ENCODE measurements at places on chromosomes 13 and 19.

GRCh38 chr19:4939466-4939865 is 29.4 kb upstream of the KDM4B start:
- DNase-seq, result no peak

- peak; percentile 70 for DNase-seq
Measured at GRCh38 chr19:46958532-46958931, 61.1 kb upstream of the NPAS1 start.

DNA sequence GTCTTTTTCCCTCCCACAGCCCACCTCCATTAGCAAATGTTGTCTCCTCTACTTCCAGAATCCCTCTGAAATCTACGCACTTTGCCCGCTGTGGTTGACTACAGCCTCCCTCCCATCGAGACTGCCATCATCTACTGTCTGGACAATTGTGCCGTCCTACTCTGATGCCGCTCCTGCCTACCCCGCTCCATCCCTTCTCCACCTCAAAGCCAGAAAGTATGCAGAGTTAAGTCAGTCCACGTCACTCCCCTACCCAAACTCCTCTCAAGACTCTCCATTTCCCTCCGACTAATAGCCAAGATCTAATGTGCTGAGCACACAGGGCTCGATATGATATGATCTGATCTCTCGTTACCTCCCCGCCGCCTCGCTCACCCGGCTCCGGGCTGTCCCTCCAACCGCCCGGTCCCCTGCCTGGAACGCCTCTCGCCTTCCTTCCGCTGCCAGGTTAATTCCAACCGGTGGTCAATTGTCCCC is 556 bp downstream of the CACTIN start:
- peak; percentile 12 for DNase-seq

DNA sequence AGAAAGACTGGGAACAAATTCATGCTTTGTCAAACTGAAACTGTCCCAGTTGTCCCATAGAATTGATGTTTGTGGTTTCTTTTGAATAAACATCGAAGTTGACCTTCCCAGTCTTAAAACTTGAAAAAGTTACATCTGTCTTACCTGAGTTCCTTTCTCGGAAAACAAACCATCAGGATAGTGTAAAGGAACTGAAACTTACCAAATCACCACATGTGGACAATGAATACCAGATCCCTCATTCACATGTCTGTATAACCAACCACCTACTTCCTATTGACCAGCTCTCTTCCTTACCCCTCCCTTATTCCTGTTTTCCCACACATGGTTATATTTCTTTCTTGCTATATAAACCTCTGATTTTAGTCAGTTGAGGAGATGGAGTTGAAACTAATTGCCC is 791.7 kb upstream of the PCDH20 start:
- no peak for DNase-seq

- DNase-seq, result no peak
Measured at GRCh38 chr13:35448465-35448864, 28.0 kb downstream of the MAB21L1 start.

DNA sequence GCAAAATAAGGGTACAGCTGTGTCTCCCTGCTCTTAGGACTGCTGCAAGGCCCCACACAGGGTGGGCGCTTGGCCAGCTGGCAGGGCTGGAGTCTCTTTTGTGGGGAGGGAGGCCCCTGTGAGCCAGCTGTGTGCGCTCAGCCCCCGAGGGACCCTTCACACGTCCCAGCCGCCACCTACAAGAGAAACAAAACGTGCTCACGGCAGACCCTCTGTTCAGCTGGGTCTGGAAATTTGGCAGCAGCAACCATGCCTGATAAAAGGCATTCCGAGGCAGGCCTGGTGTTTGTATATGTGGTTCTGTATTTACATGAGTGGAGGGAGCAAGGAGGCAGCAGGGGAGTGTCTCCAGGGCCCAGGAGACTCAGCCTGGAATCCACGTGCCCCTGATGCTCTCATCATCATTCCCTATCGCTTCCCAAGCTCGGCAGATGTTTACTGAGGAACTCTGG is 49.7 kb downstream of the CRTC1 start:
- peak; percentile 65 for DNase-seq

GRCh38 chr19:720345-721160 is 11.8 kb downstream of the PALM start:
- DNase-seq, result no peak

GRCh38 chr19:6086068-6086788 is 24.1 kb downstream of the RFX2 start:
- peak; percentile 56 for DNase-seq

GRCh38 chr13:47129461-47129860 is 232.6 kb upstream of the HTR2A start:
- DNase-seq, result no peak

GRCh38 chr13:40445557-40445990 is 220.9 kb downstream of the FOXO1 start:
- peak; percentile 82 for DNase-seq

GRCh38 chr13:24168392-24168750 is 7.9 kb downstream of the SPATA13 start:
- no peak for DNase-seq

- peak; percentile 91 for DNase-seq
Measured at GRCh38 chr13:100394005-100394695, 194.4 kb downstream of the GGACT start.

GRCh38 chr13:89150362-89150761 is 1479.2 kb downstream of the SLITRK5 start:
- DNase-seq, result peak; percentile 9

DNA sequence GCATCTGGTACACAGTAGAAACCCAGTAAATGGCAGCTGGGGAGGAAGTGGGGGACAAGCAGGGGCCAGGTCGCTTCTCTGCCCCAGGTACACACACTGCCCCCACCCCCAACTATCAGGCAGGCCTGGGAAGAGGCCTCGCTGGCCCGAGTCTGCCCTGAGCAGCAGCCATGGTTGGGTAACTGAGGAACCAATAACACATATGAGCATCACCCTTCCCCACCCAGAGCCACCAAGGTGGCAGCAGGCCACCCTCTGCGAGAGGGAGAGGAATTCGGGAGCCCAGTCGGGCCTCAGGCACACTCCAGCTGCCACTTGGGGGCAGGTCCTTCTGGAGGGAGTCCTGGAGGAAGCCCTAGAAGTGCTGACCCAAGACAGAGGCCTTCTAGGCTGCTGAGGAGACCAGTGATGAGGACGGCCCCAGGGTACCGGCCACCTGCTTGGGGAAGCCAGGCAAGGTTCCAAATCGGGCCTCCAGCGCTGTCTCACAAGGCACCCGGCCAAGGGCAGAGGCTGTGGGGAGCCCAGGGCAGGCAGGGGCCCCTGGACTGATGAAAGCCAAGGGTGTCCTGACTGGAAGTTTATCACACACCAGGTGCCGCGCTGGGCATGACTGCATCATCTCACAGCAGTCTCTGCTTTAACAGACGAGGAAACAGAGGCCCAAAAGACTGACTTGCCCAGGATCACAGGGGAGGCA is 14.0 kb upstream of the KPTN start:
- DNase-seq, result no peak

DNA sequence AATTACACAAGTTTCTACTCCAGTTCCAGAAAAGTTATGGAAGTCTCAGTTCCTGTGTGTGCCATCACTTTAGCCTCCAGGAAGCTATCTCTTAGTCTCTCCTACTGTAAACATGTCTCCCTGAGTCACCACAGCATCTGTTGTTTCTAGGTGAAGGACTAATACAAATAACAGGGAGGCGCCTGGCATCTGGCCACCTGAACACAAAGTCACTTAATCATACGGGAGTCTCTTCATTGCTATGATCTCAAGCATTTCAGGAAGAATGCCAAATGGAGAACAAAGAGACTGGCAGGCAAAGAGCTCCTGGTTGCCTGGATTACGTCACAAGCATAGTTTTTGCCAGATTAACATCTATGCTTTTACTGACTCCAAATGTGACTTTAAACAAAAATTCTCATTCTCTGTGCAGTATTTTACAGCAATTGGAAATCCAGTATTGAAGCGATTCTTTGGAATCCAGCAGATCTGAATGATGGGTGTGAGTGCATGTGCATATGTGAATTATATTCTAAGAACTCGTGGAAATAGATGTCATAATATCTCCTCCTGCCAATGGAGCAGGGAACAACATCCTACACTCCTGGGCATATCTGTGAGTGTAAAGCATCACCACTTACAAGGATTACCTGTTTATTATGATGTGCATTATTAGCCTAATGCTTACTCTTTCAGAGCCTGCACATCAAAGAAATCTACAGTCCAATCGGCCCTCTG is 572.8 kb downstream of the PCDH9 start:
- DNase-seq, result peak; percentile 99

DNA sequence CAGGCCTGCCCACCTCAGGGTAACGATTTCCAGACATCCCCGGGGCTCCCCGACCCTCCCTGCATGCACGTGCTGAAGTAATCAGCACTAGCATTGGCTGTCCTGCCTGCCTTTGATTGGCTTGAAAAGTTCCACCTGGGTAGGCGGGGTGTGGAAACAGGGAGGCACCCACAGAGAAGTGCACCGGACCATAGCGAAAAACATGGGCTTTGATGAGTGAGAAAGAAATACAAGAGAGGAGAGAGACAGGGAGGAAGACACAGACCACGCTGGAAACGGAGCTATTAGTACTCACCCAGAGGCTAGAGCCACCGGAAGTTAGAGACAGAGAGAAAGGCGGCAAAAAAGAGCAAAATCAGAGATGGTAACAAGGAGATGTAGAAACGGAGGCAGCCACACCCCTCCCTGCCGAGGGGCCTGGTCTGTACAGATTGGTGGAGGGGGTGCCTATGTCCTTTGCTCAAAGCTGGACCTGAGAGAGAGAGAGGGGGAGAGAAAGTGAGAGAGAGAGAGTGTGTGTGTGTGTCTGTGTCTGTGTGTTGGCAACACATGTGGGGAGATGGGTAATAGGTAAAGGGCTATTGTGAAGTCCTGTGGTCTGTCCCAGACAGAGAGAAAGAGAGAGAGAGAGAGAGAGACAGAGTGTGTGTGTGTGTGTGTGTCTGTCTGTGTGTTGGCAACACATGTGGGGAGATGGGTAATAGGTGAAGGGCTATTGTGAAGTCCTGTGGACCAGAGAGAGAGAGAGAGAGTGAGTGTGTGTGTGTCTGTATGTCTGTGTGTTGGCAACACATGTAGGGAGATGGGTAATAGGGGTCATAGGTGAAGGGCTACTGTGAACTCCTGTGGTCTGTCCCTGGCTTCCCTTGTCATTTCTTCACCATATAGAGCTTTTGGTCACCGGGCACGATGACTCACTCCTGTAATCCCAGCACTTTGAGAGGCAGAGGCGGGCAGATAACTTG is 2.9 kb downstream of the CGB3 start:
- peak; percentile 23 for DNase-seq

- DNase-seq, result no peak
Measured at GRCh38 chr13:36753176-36753575, 65.8 kb upstream of the RFXAP start.

GRCh38 chr19:30369833-30370232 is 2.4 kb upstream of the ZNF536 start:
- DNase-seq, result no peak

DNA sequence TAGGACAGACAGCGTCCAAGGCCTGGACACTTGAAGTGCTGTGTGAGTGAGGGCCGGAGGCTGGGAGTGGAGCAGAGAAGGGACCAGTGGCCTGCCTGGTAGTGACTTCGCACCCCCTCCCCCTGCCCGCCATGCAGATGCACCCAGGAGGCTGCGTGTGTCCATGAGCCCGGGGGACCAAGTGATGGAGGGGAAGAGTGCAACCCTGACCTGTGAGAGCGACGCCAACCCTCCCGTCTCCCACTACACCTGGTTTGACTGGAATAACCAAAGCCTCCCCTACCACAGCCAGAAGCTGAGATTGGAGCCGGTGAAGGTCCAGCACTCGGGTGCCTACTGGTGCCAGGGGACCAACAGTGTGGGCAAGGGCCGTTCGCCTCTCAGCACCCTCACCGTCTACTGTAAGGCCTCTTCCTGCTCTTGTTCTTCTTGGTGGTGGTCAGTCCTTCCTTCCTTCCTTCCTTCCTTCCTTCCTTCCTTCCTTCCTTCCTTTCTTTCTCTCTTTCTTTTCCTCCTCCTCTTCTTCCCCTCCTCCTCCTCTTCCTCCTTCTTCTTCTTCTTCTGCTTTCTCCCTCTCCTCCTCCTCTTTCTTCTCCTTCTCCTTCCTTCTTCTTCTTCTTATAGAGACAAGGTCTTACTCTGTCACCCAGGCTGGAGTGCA is 6.0 kb upstream of the FFAR1 start:
- no peak for DNase-seq

DNA sequence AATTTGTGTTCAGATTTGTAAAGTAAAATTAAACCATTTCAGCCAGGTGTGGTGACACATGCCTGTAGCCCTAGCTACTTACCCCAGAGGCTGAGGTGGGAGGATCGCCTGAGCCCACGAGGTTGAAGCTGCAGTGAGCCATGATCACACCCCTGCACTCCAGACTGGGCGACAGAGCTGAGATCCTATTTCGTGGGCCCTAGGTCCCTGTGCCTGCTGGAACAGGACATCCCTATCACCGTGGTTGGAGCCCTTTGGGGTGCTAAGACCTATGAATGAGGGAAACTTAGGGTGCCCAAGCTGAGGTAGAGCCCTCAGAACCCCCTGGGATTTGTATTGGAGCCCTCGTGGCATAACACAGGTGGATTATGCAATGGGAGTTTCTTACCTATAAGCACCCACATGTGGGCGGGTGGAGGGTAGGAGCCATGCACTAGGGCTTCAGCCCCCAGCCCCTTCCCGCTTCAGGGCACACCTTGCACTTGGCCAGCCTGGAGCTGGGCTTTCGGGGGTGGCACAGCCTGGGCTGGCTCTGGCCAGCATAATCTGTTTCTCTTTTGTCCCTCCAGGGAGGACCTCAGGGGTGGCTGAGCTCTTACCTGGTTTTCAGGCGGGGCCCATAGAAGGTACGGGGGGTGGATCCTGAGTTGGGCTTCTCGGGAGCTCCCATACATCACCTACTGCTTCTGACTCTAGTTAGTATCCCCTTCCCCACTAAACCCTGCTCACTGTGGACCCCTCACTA is 7.2 kb upstream of the USF2 start:
- DNase-seq, result no peak

DNA sequence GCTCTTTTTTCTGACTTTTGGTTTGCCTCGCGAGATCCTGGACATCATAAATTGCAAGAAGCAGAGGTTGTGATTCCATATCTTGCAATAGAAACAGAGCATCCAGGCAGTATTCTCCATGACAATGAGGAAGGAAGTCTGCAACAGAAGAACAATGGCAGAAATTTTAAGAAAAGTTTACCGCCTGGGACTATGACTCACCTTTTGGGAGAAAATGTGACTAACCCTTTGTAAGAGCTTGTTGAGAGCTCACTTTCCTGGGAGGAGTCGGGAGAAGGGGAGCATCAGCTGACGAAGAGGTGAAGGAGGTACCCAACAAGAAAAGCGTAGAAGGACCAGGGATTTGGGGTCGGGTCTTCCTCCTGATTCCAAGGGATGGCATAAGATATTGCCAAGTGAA is 34.3 kb upstream of the TNFSF11 start:
- peak; percentile 54 for DNase-seq

DNA sequence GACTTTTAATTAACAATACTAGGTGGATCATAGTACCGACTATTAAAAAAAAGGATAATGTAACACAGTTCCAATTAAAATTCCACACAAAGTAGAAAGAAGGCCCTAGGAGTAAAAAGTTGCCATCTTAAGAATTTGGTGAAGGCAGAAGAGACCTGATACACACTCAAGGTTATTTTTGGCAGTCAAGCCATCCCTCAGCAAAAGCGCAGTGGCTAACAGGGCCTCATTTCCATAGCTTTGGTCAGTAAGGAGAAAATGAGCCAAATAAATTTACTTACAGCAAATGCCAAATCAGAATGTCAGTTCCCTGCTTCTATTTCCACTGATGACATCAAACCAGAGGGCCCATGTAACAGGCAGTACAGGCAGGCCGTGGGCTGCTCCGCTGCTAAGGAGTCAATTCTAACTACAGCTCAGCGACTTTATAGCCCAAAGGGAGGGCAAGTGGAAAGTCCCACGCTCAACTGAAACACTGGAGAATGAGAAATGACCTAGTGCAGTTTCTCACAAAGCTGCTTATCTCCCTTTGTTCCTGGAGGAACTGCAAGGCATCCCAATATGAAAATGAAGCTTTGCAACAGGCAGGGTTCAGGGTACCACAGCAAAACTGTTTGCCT is 6.3 kb downstream of the ARGLU1 start:
- DNase-seq, result peak; percentile 56

Measured in iris pigment epithelial cell (primary cell).